Hematopoietic multipotent progenitor cell treated with erythropoietin and hydrocortisone succinate and interleukin-3 and kit ligand, for 4 days (in vitro differentiated cells): ENCODE measurements at places on chromosomes 4 and X.

DNA sequence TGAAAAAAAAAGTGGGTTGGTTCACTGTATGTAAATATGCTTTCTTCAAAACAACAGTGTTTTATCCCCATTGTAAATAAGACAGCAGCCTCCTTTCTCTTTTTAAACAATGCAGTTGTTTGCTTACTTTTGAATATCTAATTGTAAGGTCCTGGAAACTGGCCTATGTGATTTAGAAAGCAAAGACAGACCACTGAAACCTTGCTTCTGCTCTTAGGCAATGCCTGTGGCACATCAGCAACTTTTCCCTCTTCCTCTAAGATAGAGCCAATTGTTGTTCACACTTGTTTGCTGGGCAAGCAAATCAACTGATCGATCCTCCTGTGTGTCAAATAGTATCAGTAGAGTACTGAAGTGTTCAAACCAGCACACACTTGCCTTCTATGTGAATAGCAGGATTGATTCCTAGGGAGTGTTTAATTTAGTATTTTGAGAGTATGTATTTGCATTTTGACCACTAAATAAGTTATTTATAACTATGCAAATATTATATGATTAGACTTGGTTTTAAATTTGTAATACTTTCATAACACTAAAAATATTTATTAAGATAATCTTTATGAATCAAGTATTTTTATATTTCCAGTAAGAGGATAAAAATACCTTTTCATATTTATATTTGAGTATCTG is 55.4 kb upstream of the GRPR start:
- DNase-seq, result peak; percentile 2

- DNase-seq, result peak; percentile 64
Measured at GRCh38 chr4:125317525-125317877, 2.7 kb downstream of the FAT4 start.

DNA sequence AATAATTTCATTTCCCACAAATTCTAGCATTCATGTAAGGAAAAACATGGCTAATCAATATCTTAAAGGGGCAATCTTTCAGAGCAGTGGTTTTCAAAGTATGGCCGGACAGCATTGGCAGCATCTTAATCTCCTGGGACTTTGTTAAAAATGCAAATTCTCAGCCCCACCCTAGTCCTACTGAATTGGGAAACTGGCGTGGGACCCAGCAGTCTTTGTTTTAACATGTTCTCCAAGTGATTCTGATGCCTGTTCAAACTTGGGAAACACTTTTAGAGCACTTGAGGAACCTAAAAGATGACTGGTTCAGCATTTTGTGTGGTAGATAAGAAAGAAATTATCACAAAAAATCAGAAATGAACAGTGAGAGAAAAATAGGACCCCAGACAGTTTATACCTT is 65.7 kb downstream of the ZFX start:
- no peak for DNase-seq

GRCh38 chrX:103483720-103484119 is 35.6 kb downstream of the RAB40A start:
- peak; percentile 9 for DNase-seq

- no peak for DNase-seq
Measured at GRCh38 chrX:24268786-24269185, 45.1 kb downstream of the SUPT20HL2 start.

DNA sequence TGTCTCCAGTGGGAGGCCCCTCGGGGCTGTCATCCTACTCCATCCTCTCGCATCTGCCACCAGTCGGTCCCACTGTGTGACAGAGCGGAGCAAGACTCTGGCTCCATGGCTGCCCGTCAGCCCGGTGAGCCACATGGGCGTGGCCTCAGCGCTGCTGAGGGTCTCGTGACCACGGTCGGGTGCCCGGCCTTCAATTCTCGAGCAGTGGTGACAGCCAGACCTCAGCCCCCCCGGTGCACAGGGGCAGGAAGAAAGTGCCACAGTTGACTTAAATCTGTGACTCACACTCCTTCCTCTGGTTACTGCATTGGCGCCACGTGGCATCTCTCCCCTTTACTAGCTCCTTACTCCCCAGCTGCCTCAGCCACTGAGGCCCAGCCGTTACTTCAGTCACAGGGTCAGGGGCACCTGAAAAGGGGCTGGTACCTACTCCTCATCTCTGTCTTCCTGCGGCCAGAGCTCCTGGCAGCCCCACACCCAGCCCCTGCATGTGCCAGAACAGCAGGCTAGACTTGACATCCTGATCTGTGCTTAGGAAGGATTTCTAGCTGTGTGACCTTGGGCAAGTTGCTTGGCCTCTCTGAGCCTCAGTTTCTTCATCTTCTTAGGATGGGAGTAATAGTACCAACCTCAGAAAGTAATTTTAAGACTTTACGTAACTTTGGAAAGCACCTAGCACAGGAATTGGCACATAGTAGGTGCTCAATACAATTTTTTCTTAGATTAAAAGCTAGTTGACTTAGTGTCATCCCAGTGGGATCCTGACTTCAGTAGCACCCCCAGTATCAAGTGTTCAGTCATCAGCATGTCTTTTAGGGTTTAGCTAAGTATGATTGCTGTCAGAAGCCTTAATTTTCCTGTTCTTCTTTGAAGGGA is 66.1 kb downstream of the TNIP2 start:
- peak; percentile 84 for DNase-seq

DNA sequence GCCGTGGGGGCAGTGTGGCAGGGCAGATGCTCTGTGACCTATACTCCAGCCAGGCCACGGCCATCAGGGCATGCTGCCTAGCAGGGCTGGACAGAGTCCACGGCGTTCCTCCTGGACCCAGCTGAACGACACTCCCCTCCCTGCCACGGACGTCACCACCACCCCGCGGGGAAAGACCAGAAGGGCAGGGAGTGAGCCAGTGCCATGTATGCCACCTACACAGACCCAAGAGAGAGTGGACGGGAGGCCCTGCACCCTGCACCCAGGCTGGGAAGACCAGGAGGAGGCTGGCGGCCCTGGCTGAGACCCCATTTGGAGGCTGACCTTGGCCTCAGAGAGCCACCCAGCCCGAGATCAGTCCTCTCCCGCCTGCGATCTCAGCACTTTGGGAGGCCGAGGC is 101.9 kb downstream of the FAM53A start:
- no peak for DNase-seq

DNA sequence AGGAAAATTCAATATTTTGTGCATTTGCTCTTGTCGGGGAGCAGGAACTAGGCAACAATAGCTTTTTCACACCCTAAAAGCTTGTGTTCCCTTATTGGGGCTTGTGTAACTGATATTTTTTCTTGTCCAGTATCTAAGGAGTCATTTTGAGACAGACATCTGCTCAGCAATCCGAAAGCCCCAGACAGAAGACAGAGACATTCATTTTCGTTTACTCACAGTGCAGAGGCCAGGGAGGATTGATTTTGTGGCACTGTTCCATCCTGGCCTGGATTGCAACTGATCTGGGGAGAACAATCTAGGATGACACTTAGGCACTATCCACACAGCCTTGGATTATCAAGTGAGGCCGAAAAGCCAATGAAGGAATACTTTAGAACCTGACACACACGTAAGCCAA is 27.4 kb upstream of the PLAC1 start:
- DNase-seq, result no peak
